Gastrocnemius medialis (tissue), 4 donors: ENCODE measurements at places on chromosomes 11 and 22.

- no peak overlapping the region for H3K4me3 ChIP-seq
- no peaks in the 10 kb centered on the region for H3K36me3 ChIP-seq
- no peaks in the 10 kb centered on the region for H3K4me1 ChIP-seq
- H3K27ac ChIP-seq, result no peak overlapping the region
- no peak for DNase-seq
Observed at GRCh38 chr22:50083462-50084079, 1.7 kb downstream of the MLC1 start.

DNA sequence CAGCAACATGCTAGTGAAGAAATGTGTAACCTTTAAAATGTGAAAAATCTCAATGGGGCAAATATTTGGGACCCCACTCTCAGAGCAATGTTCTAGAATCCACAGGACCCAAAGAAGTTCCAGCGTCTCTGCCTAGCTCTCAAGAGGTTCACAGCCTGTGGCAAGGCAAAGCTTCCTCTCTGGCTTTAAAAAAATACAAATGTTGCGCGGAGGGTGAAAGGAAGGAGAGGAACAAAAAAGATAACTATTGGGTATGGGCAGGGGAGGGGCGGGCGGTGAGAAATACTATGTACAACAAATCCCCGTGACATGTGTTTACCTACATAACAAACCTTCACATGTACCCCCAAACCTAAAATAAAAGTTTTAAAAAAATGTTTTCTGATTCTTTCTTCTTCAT lies 53.6 kb downstream of the PITPNB start:
- H3K4me1 ChIP-seq, result peaks cover 42% of the 10 kb centered on the region
- peak overlapping the region; percentile 77 for H3K27ac ChIP-seq
- H3K4me3 ChIP-seq, result no peak overlapping the region

GRCh38 chr11:105718641-105719040 lies 108.8 kb downstream of the GRIA4 start:
- no peaks in the 10 kb centered on the region for H3K4me1 ChIP-seq
- H3K27me3 ChIP-seq, result no peaks in the 10 kb centered on the region
- no peak overlapping the region for H3K27ac ChIP-seq
- no peaks in the 10 kb centered on the region for H3K36me3 ChIP-seq
- no peak for DNase-seq
- H3K4me3 ChIP-seq, result no peak overlapping the region

- peaks cover 10% of the 10 kb centered on the region for H3K27me3 ChIP-seq
- no peak for DNase-seq
Observed at GRCh38 chr11:131909426-131910177, 539.2 kb downstream of the NTM start.

DNA sequence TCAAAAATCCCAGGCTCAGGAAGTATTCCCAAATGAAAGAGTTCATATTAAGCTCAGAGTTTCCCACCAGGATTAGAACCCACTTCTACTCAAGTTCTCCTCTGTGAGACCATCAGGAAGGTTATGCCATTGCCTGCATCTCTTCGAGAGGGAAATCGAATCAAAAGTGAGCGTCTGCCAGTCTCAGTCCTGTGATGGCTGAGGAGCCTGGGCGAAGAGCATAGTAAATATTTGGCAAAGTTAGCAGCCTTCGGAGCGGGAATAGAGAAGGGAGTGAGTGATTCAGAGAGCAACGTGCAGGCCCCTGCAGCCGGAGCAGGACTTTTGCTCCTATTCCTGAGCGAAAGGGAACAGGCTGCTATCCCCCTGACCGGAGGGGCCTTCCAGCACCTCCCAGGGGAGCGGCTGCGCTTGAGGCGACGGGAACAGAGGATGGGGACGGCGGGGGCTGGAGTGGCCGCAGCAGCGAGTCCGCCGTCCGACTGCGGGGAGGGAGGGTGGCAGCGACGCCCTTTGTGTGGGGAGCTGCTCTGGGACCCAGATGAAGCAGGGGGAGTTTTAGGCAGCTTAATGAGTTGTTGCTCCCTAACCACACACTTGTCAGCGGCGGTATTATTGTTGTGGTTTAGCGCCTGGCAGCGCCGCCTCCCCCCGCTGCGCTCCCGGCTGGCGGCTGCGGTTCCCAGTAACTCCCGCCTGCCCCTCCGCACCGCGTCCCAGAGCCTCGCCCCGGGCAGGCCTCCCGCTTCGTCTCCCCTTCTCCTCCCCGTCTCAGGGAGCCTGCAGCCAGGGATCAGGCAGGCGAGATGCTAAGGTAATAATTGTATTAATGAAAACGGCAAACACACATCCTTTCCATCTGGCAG lies 21.7 kb upstream of the NRGN start:
- DNase-seq, result no peak
- H3K36me3 ChIP-seq, result no peaks in the 10 kb centered on the region
- peaks cover 5% of the 10 kb centered on the region for H3K4me1 ChIP-seq
- H3K27me3 ChIP-seq, result peaks cover 17% of the 10 kb centered on the region
- H3K27ac ChIP-seq, result peak overlapping the region; percentile 49

DNA sequence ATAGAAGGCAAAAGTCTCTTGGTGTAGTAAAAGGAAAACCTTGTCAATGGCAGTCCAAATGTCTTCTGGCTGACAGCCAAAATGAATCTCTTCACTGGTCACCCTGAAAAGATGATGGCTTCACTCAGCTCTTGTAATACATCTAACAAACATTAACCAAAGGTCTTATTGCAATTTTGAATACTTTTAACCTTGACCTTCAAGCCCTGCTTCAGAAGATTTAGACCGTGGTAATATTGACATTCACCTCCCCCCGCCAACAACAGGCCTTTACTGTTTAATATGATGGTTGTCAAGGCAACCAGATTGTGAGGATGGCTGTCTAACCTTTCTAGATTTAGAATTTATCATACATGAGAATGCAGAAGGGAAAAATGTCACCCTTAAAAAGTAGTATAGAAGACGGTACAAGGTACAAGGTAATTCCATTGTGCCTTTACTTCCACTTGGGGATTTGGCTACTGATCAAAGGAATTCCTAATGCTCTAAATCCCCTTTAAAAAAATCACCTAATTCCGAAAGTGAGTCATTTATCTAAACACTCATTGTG lies 342.3 kb downstream of the LARGE1 start:
- H3K4me3 ChIP-seq, result no peak overlapping the region
- no peak overlapping the region for H3K27ac ChIP-seq
- no peaks in the 10 kb centered on the region for H3K36me3 ChIP-seq
- DNase-seq, result no peak
- no peaks in the 10 kb centered on the region for H3K4me1 ChIP-seq

DNA sequence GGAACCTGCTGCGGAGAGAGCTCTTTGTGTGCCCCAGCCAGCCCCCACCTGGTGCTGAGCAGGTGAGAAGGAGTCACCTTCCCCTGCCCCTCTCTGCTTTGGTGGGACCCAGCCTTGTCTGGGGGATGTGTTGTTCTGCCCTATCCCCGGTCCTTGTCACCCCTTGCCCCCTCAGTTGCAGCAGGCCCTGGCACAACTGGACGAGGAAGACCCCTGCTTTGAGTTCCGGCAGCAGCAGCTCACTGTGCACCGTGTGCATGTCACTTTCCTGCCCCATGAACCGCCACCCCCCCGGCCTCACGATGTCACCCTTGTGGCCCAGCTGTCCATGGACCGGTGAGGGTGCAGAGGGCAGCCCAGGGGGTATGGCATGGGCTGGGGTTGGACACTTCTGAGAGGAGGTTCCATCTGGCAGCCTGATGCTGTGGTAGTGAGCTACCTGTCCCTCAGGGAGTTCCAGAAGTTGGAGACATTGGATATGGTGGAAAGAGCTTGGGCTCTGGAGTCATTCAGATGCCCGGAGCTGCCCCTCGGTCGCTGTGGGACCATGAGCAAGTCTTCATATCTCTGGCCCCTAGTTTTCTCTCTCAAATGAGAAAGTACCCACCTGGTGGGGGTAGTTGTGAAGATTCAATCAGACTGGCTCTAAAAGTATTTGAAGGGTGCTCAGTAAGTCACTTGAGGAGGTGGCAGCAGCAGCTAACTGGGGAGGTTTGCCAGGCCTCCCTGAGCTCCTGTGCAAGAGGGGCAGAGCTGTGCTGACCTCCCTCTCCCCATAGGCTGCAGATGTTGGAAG lies 4.3 kb downstream of the LARGE2 start:
- H3K27ac ChIP-seq, result no peak overlapping the region
- no peak overlapping the region for H3K4me3 ChIP-seq
- peaks cover 9% of the 10 kb centered on the region for H3K4me1 ChIP-seq
- H3K27me3 ChIP-seq, result peaks cover 32% of the 10 kb centered on the region
- H3K36me3 ChIP-seq, result no peaks in the 10 kb centered on the region
- no peak for DNase-seq

DNA sequence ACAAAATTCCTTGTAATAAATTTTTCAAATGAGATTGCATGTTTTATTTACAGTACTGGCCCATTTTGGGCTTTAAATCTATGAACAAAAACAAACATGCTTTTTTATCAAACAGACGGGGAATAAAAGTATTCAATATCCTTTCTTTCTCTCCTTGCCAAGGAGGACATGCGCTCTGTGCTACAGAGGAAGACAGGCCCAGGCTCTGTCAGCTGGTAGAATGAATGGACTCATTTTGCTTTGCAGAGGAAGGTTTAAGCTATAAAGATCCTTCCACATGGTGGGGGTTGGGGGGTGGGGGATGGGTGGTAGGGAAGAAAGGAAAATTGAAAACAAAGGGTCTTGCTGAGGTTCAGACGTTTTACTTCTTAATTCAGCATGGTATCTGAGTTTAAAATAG lies 575.6 kb downstream of the INSC start:
- H3K36me3 ChIP-seq, result no peaks in the 10 kb centered on the region
- H3K27me3 ChIP-seq, result no peaks in the 10 kb centered on the region
- H3K4me3 ChIP-seq, result no peak overlapping the region
- no peaks in the 10 kb centered on the region for H3K4me1 ChIP-seq

GRCh38 chr11:115616971-115617370 lies 112.8 kb upstream of the CADM1 start:
- H3K27ac ChIP-seq, result no peak overlapping the region
- H3K27me3 ChIP-seq, result no peaks in the 10 kb centered on the region
- DNase-seq, result no peak
- H3K36me3 ChIP-seq, result no peaks in the 10 kb centered on the region
- no peak overlapping the region for H3K4me3 ChIP-seq

DNA sequence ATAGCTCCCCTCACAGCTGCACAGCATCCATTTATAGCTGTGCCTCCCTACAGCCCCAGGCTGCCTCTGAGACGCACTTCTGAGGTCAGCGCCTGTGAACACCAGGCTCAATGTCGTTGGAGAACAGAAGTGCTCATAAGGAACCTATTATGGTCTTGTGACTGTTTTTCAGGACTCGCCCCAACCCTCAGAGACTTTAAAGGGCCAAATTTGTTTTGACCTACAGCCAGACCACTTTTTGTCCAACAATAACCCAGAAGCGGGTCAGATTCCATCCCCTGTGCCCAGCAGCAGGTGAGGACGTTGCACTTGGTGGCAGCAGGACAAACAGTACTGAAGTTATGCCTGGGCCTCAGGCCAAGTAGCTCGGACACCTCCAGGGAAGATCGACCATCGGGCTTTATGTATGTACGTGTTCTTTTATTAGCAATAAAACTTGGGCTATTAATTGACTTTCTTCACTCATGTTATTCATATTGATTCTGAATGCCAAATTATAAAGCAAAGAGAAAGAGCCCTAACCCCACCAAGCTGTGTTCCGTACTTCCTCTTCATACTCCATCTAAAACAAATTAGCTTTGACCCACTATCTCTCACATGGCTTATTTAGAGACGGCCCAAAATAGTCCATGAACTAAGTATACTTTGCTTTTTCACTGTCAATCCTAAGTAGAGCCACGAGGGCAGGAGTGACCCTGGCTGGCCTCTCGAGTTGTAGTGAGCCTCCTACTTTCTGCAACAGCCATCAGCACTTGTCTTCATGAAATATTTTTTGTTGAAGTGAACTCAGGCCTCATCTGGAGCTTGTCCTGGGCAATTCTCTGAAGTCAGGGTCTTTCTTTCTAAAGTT lies 92.3 kb upstream of the PAX6 start:
- H3K36me3 ChIP-seq, result no peaks in the 10 kb centered on the region
- H3K27ac ChIP-seq, result peak overlapping the region; percentile 20
- DNase-seq, result peak; percentile 25
- no peak overlapping the region for H3K4me3 ChIP-seq
- peaks cover 6% of the 10 kb centered on the region for H3K4me1 ChIP-seq
- H3K27me3 ChIP-seq, result no peaks in the 10 kb centered on the region

GRCh38 chr11:13343931-13344717 lies 66.5 kb downstream of the BMAL1 start:
- H3K27me3 ChIP-seq, result no peaks in the 10 kb centered on the region
- H3K36me3 ChIP-seq, result no peaks in the 10 kb centered on the region
- peaks cover 13% of the 10 kb centered on the region for H3K4me1 ChIP-seq
- H3K27ac ChIP-seq, result no peak overlapping the region
- peak; percentile 55 for DNase-seq

DNA sequence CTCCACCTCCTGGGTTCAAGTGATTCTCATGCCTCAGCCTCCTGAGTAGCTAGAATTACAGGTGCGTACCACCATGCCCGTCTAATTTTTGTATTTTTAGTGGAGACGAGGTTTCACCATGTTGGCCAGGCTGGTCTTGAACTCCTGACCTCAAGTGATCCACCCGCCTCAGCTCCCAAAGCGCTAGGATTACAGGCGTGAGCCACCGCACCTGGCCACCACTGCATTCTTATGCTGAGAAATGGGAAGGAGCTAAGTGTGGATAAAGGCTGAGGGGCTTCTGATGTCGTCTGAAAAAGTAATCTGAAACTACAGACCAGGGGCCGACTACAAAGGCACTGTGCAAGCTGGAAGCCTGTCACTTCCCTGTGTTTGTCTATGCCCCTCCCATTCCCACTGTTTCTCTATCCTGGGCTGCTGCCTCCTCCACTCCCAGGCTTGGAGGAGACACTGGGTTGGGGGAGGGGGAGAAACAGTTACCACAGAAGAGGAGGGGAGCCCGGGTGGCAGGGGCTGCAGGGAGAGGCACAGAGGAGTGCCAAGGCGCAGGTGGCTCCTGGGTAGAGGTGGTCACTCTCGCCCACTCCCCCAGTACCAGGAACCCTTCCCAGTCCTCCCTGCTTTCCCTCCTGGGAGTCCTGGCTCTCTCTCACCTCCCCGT lies 2.9 kb upstream of the MTA2 start:
- H3K4me1 ChIP-seq, result peaks cover 13% of the 10 kb centered on the region
- H3K27ac ChIP-seq, result no peak overlapping the region
- no peaks in the 10 kb centered on the region for H3K36me3 ChIP-seq

GRCh38 chr22:22884888-22885840 lies 2.5 kb upstream of the IGLL5 start:
- H3K27me3 ChIP-seq, result no peaks in the 10 kb centered on the region
- no peaks in the 10 kb centered on the region for H3K36me3 ChIP-seq
- DNase-seq, result no peak
- H3K27ac ChIP-seq, result no peak overlapping the region

- no peaks in the 10 kb centered on the region for H3K36me3 ChIP-seq
- no peaks in the 10 kb centered on the region for H3K27me3 ChIP-seq
- H3K4me3 ChIP-seq, result no peak overlapping the region
- DNase-seq, result no peak
- peaks cover 44% of the 10 kb centered on the region for H3K4me1 ChIP-seq
Observed at GRCh38 chr11:3122775-3123201, 42.3 kb downstream of the OSBPL5 start.

DNA sequence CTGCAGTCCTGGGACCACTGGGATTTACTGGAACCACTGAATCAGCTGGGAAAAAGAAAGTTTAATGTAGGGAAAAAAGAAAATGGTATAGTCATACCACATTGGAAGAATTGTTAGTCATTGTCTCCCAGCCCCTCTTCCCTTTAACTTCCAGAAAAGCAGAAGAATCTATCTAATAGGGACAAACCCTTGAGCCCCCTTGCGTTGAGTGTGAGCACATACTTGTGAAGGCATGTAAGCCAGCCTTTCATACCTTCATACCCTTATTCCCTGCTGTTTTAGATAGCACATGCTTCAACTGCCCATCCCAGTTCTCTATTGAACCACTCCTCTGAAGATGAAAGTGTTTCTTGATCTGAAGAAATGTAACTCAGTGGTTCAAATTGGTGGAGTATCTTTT lies 6.6 kb downstream of the TREH start:
- no peak overlapping the region for H3K4me3 ChIP-seq
- H3K4me1 ChIP-seq, result no peaks in the 10 kb centered on the region
- DNase-seq, result no peak
- no peak overlapping the region for H3K27ac ChIP-seq
- H3K36me3 ChIP-seq, result no peaks in the 10 kb centered on the region
